Right cardiac atrium (tissue), 5 donors: ENCODE measurements at places on chromosomes 16 and 17.

- DNase-seq: peak; percentile 30
These were observed 9.9 kb downstream of the CAPNS2 start for GRCh38 chr16:55576384-55576783.

GRCh38 chr17:17865035-17865434 is 28.2 kb upstream of the SREBF1 start:
- no peak for DNase-seq

DNA sequence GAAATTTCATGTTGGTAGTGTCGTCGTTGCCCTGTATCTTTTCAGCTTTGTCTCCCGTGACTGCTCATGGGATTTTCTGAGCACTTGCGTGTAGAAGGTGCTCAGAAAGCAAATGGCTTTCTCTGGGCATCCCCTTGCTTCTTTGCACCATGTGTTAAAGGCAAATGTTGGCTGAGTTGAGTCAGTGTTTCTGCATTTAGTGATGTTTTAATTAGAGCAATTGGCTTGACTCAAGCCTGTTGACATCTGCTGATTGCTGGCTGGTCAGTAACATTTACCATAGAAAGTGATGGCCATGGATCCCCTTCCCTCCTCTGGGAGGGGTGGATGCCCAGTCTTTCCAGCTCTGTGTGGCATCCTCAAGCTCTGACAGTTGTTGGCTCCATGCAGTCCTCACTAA is 187.2 kb upstream of the MPHOSPH6 start:
- no peak for DNase-seq

DNA sequence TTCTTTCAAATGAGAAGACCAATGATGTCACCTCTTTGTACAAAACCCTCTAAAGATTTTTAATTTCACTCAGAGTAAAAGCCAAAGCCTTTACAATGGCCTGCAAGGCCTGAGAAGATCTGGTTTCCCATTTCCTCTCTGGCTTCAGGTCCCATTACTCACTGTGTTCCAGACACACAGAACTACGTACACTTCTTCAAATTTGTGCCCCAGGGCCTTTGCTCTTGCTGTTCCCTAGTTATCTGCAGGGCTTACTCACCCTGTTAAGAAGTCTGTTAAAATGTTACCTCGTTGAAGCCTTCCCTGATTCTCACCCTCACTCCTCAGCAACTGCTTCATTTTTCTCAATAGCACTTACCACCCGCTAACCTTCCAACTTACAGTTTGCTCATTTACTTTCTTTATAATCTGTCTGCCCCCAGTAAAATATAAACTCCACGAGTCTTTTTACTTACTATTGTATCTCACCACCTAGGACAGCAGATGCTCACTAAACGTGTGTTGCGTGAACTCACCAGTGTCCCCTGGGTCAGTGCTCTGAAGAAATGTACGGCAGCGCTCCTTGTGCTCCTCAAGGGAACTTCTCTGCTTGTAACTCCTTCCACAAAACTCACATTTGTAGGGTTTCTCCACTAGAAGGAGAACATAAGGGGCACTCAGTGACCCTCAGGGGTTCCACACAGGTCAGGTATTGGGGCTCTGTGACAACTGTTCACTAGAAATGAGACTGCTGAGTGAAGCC is 50.2 kb downstream of the GRB7 start:
- no peak for DNase-seq

- DNase-seq: no peak
These were observed 12.7 kb downstream of the PHLPP2 start for GRCh38 chr16:71711789-71712188.

- DNase-seq: peak; percentile 64
These were observed 422 bp downstream of the UQCC4 start for GRCh38 chr16:1420111-1420539.

GRCh38 chr17:29168079-29168758 is 12.0 kb downstream of the MYO18A start:
- DNase-seq: no peak

DNA sequence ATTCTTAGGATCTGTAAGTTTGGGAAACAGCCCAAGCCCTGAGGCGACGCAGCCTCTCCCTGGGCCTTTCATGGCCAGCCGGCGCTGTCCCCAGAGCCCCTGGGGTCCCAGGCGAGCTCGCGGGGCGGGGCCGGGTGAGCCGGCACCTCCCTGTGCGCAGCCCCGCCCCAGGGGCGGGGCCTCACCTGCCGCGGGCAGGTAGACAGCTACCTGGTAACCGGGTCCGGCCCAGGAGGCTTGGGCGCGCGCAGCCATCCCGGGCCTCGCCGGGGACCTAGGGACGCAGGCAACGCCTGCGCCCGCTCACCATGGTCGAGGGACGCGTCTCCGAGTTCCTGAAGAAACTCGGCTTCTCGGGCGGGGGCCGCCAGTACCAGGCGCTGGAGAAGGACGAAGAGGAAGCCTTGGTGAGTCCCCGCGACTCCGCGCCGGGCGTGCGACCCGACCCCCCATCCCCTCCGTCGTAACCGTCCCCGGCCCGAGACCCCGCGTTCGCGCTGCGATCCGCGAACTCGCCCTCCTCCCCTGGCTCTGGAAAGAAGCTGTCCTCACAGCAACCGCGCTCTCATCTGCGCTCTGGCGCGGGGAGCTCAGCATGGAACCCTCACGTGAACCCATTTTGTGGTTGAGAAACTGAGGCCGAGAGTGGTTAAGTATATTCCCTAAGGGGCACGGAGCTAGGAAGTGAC is at the start of gene ATP2C2:
TSS of gene ATP2C2 (plus strand) at position 231 of the 689 bp plus-strand sequence. CDS start at position 309, 78 bp downstream.
- no peak for DNase-seq

- no peak for DNase-seq
These were observed 1.4 kb upstream of the UNK start for GRCh38 chr17:75783069-75783783.
